Muscle of arm (tissue), 14 donors: ENCODE measurements at places on chromosomes 2 and 18. TPM values are rescaled to one million over a fixed set of nuclear protein-coding genes. Genes with fewer than 3 reads are reported as not detected.

DTYMK gene
- polyA plus RNA-seq, result 28.1 TPM

ZNF804A gene
- polyA plus RNA-seq, result 0.24 TPM

TRPM8 gene
- polyA plus RNA-seq, result 0.30 TPM

NAT8 gene
- polyA plus RNA-seq, result 0.28 TPM

SKOR2 gene
- not detected for polyA plus RNA-seq

SLC9A4 gene
- polyA plus RNA-seq, result 0.05 TPM

ANKRD44 gene
- polyA plus RNA-seq, result 26.6 TPM

SPOPL gene
- polyA plus RNA-seq, result 18.7 TPM

ZSWIM2 gene
- polyA plus RNA-seq, result not detected

SP5 gene
- polyA plus RNA-seq, result 9.2 TPM

CHPF gene
- polyA plus RNA-seq, result 40.2 TPM

NCKAP1 gene
- polyA plus RNA-seq, result 99.1 TPM

DNA sequence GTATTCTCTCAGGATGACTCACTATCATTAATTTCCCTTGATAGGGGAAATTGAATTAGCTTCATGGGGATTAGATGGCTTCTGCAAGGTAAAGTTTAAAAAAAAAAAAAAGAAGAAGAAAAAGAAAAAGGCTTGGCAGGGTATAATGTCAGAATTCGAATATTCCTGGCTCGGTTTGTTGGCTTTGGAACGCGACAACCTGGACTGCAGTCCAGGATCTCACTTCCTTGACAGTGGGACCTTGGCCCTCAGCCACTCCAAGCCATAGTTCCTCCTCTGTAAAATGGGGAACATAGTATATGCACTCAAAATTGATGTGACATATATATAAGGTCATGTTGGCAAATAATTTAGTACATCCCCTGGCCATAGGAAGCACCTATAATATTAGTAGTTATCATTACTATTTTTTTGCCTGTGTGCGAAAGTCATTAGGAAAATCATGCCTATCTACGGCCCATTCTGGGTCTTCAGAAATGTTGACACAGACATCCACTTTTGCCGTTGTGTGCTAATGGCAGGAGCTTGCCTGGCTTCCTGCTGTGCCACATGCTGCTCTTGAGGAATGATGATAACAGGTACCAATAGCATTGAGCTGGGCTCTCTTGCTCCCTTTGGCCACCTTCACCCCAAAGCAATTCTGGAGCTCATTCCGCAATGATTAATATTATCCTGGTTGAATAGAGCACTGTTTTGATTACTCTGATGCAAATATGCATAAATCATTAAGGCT, 97.9 kb downstream of the MTCL1 start:
- no peak for DNase-seq

DNA sequence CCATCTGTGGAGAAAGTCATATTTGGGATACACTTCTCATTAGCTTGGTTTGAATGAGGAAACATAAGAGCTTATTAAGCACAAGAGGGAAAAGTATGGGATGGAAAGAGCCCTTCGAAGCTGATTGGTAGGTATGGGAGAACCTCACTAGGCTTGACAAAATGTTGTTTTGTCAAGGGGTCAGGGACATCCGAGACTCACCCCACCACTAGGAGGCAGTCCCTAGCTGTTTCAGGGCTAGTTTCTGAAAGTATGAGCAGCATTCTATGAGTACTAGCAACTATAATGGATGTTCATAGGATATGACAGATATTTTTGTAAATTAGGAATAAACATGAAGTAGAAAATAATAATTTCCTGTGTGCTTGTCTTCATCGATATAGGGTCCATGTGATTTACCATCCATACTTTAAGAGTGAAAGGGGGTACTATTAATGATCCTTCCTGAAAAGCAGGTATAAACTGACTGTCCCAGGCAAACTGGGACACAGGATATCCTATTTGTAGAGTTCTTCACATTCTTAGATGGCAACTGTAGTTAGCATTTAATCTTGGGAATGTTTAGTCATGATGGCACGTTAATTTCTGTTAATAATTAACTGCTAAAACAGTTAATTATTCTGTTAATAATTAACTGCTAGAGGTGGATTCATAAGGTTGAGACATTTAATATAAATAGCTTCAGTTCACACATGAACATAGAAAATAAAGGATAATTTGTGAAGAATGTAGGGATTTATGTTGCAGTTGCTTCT, 28.4 kb downstream of the OTX1 start:
- DNase-seq, result no peak

DNA sequence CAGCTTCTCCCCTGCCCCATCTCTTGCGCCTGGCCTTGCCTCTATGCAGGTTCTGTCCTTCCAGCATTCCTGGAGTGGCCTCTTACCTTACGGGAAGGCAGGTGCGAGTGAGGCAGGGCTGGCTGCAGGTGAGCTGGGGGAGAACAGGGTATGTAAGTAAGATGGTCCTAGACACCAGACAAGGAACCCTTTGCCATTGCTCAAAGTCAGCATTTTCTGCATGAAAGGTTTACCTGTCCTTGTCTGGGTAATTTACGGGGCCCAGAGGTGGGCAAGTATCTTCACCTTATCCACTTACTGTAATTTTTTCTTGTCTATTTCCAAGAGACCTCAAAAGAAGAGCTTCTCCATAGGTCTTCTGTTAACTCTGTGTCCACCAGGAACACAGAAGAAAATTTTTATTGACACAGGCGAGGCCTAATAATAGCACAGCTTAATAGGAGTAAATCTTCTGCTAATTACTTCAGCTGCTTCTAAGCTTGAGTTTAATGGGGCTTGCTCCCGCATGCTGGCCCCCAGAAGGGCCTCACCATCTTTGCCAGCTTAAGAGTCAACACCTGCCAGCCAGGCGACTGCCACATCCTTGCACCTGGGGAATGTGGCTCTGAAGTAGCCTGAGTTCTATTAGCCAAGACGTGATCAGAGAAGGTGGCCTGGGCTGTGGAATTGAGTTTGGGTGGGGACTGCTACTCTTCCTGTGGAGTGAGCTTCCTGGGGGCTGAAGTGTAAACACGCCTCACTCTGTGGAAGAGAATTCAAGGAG, 27.1 kb downstream of the PCARE start:
- DNase-seq, result no peak

DNA sequence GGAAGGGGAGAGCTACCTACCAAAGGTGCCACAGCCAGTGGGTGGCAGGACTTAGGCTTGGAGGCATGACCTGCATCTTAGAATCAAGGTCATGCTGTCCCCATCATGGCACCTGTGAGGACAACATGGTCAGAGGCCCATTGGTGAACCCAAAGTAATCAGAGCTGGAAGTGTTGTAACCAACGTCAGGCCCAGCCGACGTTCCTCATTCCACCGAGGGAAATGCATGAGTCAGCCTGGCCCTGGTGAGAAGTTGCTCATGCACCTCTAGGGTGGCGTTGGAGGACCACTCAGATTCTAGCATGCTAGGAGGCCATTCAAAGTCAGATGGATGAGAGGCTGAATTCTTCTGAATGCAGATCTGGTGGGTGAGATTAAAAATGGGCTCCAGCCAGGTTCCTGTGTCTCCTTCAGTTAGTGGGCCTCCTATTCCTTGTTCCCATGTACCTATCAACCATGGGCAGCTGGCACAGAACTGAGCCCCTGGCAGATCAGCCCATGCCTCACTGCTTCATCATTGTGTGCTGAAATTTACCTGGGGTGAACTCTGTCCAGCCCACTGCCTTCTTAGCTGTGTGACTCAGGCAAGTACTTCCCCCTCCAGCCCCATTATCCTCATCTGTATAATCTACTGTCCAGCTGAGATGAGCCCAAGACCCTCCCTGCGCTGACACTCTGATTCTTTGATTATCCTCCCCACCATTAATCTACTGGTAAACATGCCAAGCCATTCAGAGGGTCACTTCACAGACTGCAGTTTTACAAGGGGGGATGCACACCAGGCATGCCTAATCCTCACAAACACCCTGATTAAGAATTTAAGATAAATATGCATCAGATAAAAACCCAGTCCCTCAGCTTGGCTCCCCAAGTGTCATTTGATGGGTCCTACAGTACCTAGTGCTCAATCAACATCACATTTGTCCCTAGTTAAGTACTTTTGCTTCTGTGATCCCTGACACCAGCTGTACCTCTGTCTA, 14.0 kb downstream of the SLC14A2 start:
- DNase-seq, result no peak

- DNase-seq, result no peak
These were observed 140.4 kb downstream of the CTIF start for GRCh38 chr18:48679236-48679635.

GRCh38 chr2:159111346-159111927, 143.0 kb downstream of the TANC1 start:
- DNase-seq, result no peak

GRCh38 chr2:175490360-175490791, 308.9 kb upstream of the ATP5MC3 start:
- no peak for DNase-seq

DNA sequence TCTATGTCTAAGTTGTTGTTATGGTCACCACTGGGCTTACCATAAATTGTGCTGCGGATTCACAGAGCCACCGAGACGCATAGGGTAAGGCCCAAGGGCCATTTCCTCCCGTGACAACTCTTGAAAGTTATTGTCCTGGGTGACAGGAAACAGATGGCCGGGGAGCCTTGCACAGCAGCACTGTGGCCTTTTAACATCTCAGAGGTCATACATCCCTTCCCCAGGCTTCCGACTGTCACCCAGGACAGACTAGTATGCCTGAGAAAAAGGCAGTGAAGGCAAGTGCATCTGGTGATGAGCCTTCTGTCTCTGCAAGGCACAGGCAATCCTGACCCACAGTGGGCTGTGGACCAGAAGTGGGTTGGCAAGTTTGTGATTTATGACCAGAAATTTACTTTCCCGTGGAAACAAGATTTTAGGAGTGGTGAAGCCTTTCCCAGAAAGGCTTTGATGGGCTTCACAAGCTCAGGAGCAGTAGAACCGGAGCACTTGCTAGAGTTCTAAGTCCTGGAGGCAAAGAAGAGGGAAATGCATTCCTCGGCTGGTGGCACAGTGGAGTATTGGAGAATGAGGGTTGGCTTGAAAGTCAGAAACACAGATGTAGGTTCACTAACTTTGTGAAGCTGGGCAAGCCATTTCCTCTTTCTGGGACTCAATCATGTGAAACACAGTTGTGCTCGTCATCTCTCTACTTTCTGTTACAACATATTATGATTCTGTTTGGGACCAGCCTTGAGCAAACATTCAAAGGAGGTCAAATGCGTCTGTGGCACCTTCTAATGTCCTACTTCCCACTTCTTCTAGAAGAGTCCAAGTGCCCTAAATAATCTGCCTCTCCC, 2.0 kb upstream of the CAPN14 start:
- no peak for DNase-seq

- DNase-seq, result no peak
These were observed 18.9 kb downstream of the TTR start for GRCh38 chr18:31610286-31611205.

GRCh38 chr2:15142069-15142689, 419.0 kb downstream of the NBAS start:
- DNase-seq, result no peak

- no peak for DNase-seq
These were observed 160.8 kb downstream of the NBAS start for GRCh38 chr2:15400240-15400826.

- DNase-seq, result no peak
These were observed 1037.7 kb upstream of the SLC39A10 start for GRCh38 chr2:194619366-194619765.

DNA sequence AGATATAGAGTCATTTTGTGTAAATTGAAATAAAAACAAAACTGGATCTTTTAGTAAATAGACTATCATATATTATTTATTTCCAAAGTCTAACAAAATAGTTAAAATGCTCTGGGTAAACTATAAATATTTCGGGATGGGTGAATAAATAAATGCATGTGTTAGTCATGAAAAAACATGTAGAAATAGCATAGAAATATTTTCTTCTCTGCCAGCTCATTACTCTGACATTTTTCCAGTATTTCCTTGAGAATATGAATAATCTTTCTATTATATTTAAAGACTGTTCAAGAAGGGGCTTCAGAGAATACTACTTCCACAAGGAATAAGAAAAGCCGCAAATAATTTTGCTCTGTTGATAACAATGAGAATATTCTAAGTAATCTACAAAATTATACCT, 880.4 kb downstream of the TRIB2 start:
- DNase-seq, result no peak

GRCh38 chr18:5317186-5317585, 21.7 kb upstream of the ZBTB14 start:
- DNase-seq, result no peak

DNA sequence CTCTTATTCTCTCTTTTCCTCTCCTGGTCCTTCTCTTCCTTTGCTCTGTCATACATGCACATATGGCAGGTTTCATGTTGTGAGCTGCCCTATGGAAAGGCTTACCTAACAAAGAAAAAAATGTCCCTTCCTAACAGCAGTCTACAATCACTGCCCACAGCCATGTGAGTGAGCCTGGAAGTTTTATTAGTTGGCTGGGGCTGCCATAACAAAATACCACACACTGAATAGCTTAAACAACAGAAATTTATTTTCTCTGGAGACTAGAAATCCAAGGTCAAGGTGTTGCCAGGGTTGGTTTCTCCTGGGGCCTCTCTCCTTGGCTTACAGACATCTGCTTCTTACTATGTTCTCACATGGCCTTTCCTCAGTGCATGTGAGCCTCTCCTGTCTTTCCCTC, 142.1 kb downstream of the TRIB2 start:
- DNase-seq, result no peak

GRCh38 chr2:112035786-112036185, 19.3 kb upstream of the TMEM87B start:
- no peak for DNase-seq

GRCh38 chr2:34050413-34050812, 451.3 kb upstream of the FAM98A start:
- DNase-seq, result no peak

GRCh38 chr2:61478086-61478485, 7.2 kb upstream of the USP34 start:
- DNase-seq, result no peak

DNA sequence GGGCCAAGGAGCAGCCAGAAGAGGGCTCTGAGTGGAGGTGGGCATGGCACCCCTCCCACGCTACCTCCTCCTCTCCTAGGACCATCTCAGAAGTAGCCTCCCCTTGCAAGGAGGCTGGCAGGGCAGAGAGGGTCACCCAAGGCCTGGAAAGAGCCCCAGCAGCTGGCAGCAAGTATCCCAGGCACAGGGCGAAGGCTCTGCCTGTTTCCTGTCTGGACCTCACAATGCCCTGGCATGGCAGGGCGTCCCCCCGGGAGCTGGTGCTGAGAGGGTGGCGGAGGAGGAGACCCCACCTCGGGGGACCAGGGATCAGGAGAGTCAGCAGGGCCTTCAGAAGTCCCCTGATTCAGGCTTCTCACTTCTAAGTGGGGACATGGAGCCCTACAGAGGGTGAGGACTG, 66.2 kb upstream of the TAF1B start:
- no peak for DNase-seq

DNA sequence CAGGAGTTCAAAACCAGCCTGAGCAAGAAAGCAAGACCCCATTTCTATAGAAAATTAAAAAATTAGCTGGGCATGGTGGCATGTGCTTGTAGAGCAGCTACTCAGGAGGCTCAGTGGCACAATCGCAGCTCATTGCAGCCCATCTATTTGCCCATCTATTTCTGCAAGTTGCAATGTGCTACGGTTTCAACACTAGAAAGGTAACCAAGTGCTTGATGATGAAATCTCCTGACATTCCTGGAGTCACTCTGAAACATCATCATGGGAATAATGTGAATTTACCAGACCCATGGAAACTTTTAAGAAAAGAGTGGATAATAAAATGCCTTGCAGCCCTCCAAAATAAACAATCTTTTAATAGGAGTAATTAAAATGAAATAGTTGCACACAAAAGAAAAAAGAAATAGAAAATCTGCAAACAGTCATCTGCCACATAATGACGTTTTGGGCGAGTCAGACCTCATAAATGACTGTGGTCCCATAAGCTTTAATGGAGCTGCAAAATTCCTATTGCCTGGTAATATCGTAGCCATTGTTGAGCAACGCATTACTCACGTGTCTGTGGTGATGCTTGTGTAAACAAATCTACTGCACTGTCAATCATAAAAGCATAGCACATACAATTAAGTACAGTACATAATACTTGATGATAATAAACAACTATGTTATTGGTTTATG, 46.6 kb upstream of the AMMECR1L start:
- no peak for DNase-seq
